ENCODE measurements at places on chromosomes 1 and 21. TPM values are rescaled to one million over a fixed set of nuclear protein-coding genes. Genes with fewer than 3 reads are reported as not detected.

GRCh38 chr1:48903291-48903690 is 126.6 kb upstream of the BEND5 start:
- DNase-seq = no peak

GRCh38 chr1:66933887-66934700 is 9.3 kb downstream of the MIER1 start:
- peak; percentile 8 for DNase-seq

- DNase-seq = no peak
Measured at GRCh38 chr1:74396933-74397332, 115.5 kb downstream of the LRRC53 start.

GRCh38 chr1:72567521-72567920 is 285.2 kb upstream of the NEGR1 start:
- no peak for DNase-seq

- DNase-seq = no peak
Measured at GRCh38 chr1:36981126-36981525, 53.2 kb downstream of the GRIK3 start.

DNA sequence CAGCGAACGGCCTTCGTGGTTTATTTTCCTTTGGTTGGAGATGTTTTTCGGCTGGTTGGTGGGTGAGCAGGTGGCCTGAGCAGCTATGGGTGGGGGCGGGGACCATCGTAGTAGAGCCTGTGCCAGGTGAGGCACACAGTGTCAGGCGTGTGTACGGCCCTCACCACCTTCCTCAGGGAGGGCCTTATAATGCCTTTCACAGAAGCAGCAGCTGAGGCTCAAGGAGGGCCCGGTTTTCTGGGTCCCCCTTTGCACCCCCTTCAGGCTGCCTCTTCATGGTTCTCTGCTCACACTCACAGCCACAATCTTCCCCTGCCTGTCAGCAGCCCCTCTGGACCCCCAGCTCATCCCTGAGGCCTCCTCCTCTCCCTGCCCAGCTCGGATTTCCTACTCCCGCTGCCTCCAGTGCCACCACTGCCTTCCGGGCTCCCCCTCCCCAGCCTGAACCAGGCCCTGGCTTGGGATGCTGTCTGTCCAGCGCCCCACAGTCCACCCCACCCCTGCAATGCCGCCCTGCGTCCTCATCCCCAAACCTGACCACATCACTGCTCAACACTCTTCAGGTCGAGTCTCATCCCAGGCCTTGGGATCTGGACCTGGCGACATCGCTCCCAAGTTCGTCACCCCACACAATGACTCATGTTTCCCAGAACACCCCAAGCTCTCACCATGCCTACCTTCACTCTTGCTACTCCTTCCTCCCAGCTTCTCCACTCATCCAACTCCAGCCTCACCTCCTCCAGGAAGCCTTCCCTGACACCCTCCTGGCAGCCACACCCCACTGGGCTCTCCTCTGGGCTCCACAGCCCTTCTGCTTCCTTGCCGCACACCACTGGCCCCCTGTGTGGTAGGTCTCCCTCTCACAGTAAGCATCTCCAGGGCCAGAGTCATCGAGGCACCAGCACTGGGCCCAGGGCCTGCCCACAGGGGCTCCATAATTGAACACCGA is 53.9 kb downstream of the DMRTB1 start:
- no peak for DNase-seq

GRCh38 chr1:59026472-59026948 is 242.7 kb upstream of the JUN start:
- no peak for DNase-seq

DNA sequence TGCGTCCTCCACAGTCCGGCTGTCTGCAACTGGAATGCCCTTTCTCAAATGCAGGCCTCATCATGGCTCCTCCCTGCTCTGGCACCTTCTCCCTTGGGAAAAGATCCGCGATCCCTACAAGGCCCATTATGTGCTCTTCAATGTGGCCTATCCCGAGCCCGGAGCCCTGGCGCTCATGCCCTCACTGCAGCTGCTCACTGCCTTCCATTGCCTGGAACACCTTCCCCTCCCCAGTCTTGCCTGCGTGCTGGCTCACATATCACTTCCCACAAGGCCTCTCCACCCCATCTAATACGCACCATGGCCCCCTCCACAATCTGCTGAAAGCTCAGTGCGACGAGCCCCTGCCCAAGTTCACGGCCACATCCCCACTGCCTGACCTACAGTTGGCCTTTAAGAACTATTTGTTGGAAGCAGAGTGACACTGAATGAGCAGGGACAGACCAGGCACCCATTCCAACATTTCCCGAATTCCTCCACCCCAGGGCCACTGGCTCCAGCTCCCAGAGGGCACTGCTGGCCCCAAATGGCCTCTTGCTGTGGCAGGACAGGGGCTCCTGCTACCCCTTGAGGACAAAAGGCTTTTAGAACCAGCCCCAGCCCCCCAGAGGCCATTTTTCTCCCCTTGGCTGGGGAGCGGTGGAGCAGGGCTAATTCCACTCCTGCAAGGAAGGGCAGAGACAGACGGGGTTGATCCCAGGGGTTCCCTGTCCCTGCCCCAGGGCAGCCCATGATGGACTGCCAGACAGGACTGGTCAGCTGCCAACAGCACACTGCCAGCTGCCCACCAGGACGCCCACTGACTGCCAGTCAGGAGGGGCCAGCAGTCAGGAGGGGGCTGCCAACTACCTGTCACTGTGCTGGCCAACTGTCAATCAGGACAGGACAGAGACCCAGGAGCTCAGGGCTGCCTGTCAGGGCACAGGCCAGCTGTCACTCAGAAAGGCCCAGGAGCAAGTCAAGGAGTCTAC is 64.8 kb downstream of the DHRS3 start:
- DNase-seq = no peak

GRCh38 chr21:32538147-32538792 is 47.1 kb downstream of the TCP10L start:
- DNase-seq = no peak

DNA sequence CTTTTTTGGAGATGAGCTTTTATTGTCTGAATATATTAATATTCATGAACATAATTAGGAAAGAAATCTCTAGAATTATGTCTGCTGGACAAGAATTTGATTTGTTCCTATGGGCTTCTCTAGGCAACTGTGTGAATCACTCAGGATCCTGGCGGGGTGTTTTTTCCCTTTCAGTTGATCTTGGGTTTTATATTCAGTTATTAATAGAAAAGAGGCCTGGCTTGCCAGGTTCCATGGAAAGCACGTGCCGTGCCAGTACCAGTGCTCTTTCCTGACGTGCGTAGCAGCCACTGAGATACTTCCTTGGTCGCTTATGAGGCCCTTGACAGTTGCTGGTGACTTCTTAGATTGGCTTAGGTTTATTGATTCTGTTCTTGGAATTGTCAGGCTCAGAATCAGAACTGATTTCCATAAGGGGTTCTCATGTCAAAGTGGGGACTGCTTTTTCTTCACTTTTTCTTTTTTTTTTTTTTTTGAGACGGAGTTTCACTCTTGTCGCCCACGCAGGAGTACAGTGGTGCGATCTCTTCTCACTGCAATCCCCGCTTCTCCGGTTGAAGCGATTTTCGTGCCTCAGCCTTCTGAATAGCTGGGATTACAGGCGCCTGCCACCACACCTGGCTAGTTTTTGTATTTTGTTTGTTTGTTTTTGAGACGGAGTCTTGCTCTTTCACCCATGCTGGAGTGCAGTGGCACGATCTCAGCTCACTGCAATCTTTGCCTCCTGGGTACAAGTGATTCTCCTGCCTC is 48.7 kb upstream of the KIF1B start:
- peak; percentile 71 for DNase-seq

DNA sequence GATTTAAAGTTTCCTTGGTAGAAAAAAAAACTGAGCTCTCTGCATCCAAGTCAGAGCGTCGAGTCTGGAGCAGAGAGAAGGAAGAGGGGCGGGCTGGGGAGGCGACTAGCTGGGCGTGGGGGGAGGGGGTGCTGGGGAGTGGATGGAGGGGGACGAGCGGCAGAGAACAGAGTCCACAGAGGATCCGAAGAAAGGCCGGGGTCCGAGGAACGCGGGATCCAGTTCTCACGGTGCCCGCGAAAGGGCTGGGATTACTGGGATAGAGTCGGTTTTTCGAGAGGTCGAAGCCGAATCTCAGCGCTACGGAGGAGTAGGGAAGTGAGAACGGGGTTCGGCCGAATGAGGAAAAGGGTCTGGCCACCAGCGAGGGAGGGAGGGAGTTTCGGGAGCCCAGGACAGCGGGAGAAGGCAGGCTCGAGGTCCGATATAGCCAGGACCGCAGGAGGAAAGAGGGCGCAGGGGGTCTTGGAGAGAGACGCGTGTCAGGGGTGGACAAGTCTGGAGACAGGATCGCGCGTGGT is 665 bp downstream of the DAB1 start:
- DNase-seq = no peak

- no peak for DNase-seq
Measured at GRCh38 chr1:76824106-76824505, 43.2 kb upstream of the ST6GALNAC5 start.

- no peak for DNase-seq
Measured at GRCh38 chr1:52096216-52096615, 40.1 kb downstream of the BTF3L4 start.

DNA sequence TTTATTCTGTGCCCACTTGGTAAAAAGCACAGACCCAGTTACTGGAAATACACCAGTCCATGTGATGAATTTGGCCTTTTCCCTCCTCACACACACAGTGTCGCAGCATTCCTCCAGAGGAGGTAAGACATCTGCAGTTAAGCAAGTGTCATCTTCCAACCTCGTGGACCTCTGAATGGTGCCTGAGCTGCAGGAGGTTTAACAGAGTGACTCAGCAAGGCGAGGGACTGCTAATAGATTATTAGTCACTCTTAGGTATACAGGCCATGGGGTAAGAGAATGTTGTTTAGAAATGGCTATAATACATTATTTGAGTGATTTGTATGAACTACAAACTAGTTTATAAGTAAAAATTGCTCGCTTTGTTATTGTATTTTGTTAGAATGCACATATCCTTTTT is 8.6 kb upstream of the LRRC8B start:
- DNase-seq = peak; percentile 50

DNA sequence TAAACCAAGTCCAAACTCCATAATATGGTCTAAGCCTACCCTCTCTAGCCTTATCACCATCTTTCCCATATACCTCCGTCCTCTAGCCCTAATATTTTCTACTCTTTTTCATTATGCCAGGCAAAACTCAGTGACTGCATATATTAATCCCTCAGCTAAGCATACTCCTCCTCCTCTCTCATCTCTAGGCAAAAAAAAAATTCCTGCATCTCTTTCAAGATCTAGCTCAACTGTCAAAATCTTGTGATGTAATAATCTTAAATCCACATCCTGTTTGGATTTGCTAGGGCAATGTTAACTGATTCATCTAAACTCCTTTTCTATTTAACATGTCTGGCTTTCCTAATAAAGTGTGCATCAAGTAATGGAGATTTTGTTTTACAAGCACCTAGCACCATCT is 20.4 kb downstream of the PRPF38A start:
- DNase-seq = no peak

DNA sequence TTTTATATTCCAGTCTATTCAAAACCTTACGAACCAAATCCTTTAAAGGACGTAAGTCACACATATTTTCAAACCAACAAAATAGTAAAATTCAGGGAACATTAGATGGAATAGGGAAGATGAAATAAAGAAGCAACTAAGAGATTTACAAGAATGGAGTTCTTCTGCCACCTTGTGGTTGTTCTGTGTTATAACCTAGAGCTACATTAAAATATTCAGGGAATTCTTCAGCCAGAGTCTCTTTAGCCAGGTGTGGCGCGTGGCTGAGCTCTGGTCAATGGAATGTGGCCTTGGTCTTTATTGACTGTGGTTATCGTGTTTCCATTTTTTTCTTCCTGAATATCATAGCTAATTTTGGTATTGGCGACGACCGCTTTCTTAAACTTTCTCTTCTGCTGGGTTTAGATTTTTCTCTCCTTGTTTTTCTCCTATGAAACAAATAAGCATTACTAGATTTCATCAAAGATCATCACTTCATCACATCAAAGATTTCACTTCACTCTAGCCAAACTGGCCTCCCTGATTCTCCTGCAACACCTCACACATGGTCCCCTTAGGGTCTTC is 221.3 kb downstream of the MRPL39 start:
- peak; percentile 62 for DNase-seq

DNA sequence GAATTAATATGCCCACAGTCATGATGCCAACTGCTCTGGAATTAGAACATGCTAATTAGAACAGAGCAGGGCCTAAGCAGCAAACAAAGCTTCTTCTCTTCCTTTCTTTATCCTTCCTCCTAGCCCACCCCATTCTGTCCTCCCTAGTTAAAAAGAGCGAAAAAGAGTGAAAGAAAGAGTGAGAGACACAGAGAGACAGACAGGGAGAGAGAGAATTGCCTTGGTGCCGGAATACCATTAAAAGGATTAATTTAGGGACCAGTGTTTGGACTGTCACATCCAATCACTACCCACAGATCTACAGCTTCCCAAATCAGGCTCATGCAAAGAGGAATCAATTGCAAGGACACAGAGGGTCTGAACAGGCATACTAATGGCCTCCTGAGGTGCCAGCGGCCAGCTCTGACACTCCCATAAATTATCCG is 7.0 kb downstream of the ERI3 start:
- no peak for DNase-seq

DNA sequence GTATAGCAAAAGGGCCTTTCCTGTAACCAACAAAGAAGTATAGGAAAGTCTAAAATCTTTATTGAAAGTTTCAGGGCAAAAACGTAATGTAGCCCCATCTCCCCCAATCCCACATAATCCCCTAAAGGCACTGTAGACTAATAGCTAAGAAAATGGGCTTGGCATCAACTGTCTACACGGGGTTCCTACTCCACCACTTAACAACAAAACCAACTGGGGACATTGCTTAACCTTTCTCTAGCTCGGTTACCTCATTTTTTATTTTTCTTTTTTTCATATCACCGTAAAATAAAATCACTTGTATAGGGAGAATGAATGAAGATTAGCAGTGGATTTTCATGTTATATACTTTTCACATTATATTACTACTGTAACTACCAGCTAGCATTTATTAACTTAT is 12.3 kb downstream of the MACF1 start:
- no peak for DNase-seq

DNA sequence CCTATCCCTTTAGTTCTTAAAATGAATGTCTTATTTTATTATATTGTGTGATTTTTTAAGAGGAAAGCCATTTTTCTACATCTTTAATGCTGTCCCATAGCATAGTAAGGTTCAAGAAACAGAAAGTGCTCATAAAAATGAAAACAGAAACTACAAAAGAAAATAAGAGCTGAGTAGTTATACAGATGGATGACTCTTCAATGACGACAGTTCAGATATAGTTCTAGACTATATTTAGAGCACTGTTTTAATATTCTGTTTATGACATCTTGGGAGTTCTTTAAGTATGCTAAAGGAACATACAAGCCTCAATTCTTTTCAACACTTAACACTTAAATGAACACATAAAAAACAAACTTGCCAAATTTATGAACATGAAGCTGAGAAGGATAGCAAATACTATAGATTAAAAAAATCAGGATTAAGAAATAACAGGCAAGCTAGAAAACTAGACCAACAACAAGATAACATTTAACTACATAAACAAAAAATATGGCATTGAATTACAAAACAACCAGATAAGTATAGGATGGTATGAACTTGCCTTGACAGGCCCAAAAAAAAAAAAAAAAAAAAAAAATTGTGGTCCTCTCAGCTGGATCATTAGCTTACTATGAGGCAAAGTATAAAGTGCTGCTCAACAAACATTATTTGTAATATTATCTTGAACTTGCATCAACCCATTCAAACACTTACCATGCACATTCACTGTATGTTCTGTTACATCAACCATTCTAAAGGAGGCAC is 87.9 kb downstream of the ZZZ3 start:
- DNase-seq = no peak

Gene SERTAD4
- total RNA-seq = 1.1 TPM

Gene DYNLT4
- total RNA-seq = 0.14 TPM

Gene PLA2G4A
- 25.9 TPM for total RNA-seq

Gene AMY1C
- total RNA-seq = not detected

Gene BATF3
- 1.7 TPM for total RNA-seq

Gene FASLG
- not detected for total RNA-seq

Gene SH2D1B
- total RNA-seq = 0.05 TPM

Gene XCL2
- total RNA-seq = not detected

Gene XCL1
- total RNA-seq = not detected

Gene ETV3
- total RNA-seq = 19.1 TPM

Data from dermis blood vessel endothelial cell (primary cell).